Stimulated activated CD4-positive, alpha-beta T cell treated with anti-CD3 and anti-CD28 coated beads, Interleukin-1b, Interleukin-23, amount 100 ng/mL, for 4 hours (primary cell): ENCODE measurements at places on chromosomes 5 and 9.

GRCh38 chr5:134530301-134531077, 5.0 kb downstream of the JADE2 start:
- no peak for DNase-seq

DNA sequence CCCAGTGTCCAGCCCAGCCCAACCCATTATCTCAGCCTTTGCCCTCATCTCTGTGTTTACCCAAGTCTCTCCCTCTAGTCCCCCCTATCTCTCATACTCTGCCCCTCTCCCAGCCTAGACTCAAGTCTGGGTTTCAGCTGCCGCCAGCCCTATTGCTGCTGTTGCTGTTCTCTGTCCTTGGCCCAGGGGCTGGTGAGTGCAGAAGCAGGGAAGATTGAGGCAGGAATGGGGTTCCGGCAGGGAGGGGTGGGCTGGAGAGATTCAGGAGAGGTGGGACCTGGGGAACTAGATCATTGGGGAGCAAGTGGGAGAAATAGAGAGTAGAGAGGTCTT, 702 bp downstream of the TMEM8B start:
- DNase-seq: no peak

- DNase-seq: no peak
These were observed 686.8 kb downstream of the KCTD16 start for GRCh38 chr5:144857454-144857853.

GRCh38 chr5:38039091-38039490, 199.2 kb upstream of the GDNF start:
- no peak for DNase-seq

- no peak for DNase-seq
These were observed 330 bp downstream of the TBC1D2 start for GRCh38 chr9:98255061-98255577.

GRCh38 chr9:128657344-128657704, 677 bp upstream of the DYNC2I2 start:
- no peak for DNase-seq

GRCh38 chr5:172872997-172873491, 39.0 kb downstream of the ERGIC1 start:
- no peak for DNase-seq

DNA sequence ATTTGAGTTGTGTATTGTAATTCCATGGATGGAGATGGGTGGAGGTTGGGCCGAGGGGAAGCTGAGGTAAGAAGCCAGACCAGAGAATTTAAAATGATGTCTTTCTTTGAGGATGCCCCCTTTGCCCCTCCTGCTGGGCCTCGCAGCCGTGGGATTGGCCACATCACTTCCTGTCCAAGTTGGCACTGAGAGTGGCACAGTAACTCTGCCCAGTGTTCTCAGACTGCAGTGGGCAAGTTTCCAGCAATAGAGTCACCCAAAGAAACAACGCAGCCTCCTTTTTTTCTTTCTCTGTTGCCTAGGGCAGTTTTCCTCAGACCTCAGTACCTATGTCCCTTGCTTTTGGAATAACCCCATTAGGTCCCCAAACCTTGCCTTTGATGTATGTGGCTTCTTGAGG, 306.6 kb upstream of the DMRT1 start:
- no peak for DNase-seq

- no peak for DNase-seq
These were observed 772 bp upstream of the TARS1 start for GRCh38 chr5:33439905-33440481.

- no peak for DNase-seq
These were observed 45.3 kb upstream of the AKNA start for GRCh38 chr9:114433086-114433485.

DNA sequence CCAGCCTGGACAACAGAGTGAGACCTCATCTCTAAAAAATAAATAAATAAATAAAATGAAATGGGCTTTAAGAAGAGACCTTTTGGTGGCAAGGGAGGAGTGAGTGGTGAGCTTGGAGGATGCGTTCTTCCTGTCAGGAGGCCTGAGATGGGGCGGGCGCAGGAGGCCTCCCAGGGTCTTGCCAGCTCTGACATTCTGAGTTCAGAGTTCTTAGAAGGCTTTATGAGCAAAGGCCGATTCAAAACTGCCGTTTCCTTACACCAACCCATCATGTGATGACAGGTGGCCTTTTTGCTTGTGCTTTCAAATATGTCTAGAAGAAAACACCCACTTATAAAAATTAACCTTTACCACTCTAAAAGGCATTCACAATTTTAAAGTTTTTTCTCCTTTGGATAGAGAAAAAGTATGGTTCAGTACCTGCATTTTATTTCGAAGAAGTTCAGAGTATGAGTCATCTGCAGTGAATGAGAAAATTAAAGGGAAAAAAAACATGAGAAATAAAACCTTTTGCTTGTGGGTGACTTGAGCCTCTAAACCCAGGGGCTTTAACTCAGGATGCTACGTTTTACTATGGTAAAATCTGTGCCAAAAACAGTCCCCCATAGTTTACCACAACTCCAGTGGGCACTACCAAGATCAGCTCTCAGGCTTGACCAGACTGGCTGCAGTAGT, 157.4 kb upstream of the OTULINL start:
- no peak for DNase-seq

DNA sequence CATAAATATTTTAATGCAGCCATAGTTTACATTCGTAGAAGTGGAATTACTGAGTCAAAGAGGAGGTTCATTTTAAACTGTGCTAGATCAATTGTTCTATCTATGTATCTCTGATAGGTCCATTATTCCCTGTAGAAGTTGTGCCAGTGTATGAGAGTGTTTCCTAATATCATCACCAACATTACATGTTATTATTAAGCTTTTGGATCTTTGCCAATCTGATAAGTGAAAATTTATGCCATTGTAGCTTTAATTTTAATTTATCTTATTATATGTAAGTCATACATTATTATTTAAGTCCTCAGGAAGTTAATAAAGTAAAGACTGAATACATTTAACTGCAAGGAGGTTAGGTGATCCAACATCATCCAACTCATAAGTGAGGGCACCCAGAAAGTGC, 10.9 kb upstream of the GAS1 start:
- DNase-seq: no peak

GRCh38 chr9:121026260-121026691, 23.8 kb downstream of the C5 start:
- no peak for DNase-seq

GRCh38 chr9:27168496-27168895, 59.5 kb downstream of the TEK start:
- no peak for DNase-seq

DNA sequence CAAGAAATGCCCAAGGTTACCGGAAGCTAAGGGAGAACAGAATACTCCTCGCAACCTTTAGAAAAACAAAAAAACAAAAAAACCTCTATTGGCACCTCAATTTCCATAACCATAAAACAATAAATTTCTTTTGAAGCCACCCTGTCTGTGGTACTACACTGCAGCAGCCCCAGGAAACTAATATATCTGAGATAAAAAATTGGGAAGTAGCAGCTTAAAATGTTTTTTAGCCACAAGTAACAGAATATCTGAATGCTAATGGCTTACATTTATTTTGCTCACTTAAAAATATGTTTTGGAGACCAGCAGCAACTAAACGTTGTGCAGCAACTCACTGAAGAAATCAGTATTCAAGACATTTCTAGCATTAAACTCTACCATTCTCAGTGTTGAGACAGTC, 969.6 kb downstream of the DNAH5 start:
- no peak for DNase-seq

DNA sequence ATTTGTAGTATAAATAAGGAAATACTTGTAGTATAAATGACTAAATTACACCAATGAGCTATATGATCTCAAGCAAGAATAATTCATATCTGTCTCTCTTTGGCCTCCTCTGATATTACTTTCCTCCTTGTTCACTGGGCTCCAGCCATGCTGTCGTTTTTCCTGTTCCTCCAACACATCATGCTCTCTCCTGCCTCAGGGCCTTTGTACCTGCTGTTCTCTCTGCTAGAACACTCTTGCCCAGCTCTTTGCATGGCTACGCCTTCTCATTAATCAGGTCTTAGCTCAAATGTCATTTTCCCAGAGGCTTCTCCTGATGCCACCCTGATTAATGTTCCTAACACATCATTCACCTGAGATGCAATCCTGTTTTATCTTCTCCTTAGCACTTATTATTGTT, 2.5 kb upstream of the ZNF346 start:
- no peak for DNase-seq

GRCh38 chr5:172846249-172846648, 12.2 kb downstream of the ERGIC1 start:
- no peak for DNase-seq

DNA sequence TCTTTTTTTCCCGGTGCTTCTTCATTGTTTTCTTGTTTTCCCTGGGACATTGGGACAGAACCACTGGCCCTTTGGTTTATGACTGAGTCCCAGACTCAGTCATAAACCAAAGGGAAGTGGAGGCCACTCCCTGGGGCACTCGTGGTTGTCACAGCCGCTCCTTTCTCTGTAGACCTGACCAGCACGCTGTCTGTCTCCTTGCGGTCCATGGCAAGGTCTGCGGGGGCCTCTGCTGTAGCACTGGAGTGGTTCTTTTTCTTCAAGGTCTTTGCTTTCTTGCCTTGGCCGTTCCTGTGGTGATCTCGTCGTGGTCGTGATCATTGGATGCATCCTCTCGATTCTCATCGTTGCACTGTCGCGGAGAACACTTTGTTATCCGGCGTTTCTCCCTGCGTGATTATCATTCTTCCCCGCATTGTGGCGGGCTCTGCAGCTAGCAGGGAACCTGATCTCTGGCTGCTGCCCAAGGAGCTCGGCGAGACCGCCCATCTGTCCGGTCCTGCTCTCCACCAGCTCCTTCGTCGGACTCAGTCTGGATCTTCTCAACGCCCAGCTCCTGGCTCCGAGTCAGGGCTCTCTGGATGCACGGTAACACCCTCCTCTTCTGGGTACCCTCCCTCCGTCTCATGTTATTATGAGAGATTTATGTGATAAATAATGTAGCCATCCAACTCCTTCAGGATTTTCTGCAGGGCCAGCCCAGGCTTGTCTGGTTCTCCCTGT, 43.5 kb upstream of the MPDZ start:
- DNase-seq: no peak

DNA sequence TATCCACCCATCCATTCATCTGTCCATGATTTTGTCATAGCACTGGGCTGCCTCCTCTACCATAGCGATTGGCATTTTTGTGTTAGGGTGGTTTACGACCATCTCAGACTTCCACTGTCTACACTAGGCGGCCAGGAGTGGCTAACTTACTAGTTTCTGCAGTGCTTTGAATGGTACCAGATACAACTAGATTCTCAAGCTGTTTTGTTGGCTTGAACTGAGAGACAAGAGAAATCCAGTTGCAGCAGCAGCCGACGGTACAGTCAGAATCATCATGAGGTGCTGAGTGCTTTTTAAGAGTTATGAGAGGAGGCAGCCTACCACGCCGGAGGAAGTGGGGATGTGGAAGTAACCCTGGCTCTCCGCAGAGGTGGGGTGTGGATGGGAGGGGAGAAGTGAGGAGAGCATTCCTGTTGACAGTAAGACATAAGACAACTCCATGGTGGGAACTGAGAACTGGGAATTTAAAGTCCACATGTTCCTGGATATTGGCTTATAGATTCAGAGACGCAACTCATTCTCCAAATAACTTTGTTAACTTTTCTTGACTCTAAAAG, 27.9 kb downstream of the COL5A1 start:
- no peak for DNase-seq

DNA sequence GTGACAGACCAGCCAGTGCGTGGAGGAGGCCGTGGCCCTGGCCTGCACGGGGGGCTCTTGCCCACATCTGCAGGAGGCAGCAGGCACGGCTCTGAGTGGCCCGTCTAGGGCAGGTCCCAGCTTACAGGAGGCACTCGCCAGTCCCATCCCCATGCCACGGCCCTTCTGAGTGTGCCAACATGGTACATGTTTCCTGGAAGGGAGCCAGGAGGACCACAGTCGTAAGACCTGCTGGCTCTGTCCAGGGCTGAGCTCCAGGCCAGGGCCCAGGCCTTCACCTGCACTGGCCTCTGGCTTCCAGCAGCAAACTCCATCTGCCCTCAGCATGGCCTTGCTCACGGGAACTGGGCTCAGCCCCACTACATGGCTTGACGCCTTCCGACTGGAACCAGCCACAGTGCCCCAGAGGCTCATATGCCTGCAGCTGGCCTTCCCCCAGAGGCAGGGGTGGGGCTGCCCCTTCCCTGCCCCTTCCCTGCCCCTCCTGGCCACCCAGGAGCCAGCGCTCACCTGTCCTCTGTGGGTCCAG, 3.8 kb downstream of the NKD2 start:
- DNase-seq: no peak

DNA sequence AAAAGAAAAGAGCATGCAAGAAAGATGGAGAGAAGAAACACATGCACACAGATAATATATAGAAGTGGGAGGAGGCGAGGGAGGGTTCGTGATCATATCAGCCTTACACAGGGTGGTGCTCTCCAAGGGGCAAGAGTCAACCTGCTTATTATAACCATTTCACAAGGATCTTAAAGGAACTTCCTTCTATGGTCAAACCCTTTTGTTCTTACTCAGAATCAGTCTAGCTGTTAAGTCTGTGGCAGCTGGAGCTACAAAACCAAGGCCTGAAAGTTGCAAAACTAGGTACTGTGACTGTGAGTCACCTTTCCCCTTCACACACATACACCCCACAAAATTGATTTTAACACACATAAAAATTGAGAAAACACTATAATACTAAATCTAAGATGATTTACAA, 18.5 kb upstream of the ERMP1 start:
- DNase-seq: no peak

DNA sequence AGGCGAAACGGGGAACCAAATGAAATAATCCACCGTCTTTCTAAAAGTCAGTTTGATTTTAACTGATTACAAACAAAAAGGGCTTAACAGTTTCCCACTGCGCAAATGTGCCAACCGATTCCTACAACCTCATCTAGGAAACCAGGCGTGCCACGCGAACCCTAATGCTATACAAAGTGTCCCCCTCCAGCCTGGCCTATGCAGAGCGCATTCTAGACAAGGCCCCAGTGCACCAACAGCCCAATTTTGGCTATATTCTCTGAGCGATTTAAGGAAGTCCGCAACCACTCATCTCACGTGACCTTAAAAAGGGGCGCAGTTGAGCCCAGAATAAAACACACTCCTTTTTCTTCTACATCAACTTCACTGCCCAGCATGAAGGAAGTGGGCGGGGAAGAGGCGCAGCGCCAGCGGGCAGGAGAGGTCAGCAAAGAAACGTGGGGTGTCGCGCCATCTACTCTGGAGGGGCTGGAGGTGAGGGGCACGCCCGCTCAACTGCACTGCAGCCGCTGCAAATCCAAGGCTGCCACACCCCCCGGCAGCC, 779 bp downstream of the FAM13B start:
- peak; percentile 16 for DNase-seq

DNA sequence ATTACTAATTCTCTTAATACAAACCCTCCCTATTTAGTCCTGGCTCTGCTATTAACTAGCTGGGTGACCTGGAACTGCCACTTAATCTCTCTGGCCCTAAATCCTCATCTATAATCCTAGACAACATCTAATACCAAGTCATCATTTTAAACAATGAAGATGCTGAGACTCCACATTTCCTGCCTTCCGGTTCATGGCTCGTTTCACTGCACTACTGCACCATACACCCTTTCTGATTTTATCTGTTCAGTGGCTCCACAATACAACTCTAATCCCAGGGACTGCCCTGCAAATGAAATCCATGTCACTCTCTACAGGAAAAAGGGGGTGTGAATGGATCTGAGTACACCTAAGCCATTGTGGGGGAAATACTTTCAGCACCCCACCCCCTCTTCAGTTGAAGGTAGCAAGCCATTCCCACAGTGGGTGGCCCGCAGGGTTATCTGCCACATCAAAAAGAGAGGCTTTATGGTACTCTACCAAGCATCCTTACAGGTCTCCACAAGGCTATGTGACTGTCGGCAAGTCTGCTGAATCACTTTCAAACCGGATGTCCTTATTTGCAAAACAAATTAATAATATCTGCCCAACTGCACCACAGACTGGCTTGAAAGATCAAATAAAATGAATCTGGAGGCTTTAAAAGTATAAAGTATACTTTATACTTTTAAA, 89.5 kb downstream of the EPB41L4A start:
- no peak for DNase-seq

GRCh38 chr5:172078726-172079345, 72.4 kb upstream of the FBXW11 start:
- DNase-seq: no peak
